Head of caudate nucleus (tissue), 42 donors: ENCODE measurements at places on chromosomes 2 and 18.
A peak's percentile ranks its signal among the peaks of the same experiment; 100 is the strongest.

GRCh38 chr2:7572450-7572849 lies 655.2 kb downstream of the RNF144A start:
- DNase-seq: peak; percentile 20

DNA sequence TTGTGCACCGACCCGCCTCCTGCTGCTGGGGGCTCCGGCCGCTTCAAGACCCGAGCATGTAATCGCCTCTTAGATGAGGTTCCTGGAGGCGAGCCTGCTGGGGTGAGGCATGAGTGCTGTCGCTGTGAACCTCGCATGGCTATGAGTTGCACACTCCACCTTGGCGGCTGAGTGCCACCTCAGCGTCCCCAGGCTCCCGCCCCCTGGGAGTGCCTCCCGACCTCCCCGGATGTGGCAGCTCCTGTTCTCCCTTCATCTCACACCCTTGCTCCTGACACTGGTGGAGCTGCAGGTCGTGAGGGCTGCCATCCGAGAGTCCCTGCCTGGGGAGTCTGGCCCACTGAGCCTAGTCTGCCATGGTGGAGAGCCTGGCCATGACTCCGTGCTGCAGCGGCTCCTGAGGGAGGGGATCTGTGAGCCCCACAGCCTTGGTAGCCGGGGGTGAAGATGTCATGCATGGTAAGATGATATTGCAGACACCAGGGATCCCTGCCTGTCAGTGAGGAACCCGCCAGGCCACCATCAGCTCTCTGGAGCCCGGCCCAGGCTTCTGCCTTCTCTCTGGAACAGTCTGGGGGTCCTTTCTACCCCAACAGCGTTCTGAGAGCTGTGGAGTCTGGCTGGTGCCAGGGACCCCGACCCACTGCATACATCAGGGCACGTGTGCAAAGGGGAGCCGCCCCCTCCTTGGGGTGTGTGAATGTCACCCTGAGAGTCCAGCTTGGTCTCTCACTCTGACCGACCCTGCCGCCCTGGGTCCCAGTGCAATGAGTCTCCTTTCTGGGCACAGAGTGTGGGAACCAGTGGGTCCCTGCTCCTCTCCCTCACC lies 61.6 kb upstream of the HS6ST1 start:
- no peak for DNase-seq

DNA sequence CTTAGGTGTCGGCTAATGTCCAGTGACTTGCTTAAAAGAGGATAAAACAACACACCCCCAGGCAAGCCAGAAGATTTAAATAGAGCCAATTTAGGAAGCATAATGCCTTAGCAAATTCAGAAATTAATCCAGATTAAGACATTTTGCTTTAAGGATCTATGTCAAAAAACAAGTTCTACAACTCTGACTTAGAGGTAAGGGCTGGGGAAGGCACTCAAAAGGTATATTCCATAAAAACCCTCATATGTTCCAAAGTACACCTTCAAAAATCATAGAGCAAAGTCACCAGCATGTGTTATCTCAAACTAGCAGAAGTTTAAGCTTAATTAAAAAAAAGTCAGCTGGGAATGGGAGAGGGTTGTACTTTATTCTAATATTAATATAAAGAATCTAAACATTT lies 206.4 kb downstream of the NOL4 start:
- no peak for DNase-seq

DNA sequence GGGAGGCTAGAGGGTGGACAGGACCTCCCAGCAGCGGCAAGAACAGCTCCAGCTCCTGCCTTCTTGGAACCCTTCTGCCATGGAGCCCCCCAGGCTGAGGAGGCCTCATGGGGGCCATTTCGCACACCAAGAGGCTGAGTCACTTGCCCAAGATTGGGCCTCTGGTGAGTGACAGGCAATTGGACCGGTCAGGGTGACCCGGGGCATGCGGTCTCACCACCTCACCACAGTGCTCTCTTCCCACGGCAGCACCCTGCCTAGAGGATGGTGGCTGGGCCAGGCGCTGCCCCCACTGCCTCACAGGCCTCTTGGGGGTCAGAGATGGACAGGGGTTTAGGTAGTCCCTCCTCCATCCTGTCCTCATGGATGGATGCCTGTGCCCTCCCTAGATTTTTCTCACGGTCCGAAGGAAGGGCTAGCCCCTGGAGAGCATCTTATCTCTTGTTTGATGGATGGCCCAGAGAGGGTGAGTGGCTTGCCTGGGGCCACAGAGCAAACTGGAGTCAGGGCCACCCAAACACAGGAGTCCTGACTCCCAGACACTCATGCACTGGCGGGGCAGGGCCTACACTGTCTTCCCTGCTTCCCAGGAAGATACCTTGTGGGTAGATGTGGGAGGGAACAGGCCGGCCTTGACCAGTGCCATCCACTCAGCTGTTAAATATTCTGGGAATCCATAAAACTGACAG lies 119.2 kb downstream of the INHBB start:
- DNase-seq: no peak

DNA sequence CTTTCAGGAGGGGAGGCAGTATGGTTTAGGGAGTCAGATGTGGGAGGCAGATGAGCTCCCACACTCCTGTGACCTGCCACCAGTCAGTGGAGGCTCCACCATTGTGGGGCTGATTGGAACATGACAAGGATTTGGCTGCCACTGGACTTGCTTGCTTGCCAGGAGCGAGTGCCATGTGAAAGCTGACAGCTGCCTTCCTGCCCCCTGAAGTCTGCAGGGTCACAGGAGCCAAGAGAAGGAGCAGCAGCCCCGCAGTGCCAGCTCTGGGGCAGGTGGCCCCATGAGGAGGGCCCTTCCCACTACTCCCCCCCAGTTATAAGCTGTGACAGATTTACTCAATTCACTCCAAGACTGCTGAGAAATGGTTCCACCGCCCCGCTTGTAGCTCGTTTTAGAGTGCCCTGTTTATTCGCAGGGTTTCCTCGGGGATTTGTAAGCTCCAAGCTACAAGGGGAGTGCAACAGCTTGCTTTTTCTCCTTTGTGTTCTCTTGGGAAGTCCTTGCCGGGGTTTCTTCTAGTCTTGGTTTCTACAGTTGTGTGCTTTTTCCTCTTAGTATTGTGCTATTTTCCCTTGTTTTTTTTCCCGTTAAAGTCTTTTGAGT lies 414.3 kb downstream of the MEIS1 start:
- DNase-seq: no peak

- peak; percentile 78 for DNase-seq
Observed at GRCh38 chr2:237968048-237968862, 1.4 kb downstream of the UBE2F start.

GRCh38 chr2:38174131-38174530 lies 98.2 kb upstream of the CYP1B1 start:
- DNase-seq: no peak

DNA sequence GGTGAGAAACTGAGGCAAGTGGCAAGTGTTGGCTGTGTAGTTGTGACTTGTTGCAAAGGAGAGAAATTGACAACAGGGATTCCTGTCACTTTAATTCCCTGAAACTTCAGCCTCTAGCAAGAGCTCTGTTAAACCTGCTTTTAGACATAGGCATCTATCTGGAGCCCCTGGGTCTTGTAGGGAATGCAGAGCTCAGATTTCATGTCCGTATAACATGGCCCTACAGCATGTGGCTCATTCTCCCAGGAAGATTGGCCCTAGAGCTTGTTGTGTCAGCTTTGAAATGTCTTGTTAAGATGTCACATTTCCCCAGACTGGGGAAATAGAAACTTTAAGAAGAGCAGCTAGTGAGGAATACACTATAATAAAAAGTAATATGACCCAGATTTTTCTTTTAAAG lies 115.8 kb downstream of the POLE4 start:
- no peak for DNase-seq

DNA sequence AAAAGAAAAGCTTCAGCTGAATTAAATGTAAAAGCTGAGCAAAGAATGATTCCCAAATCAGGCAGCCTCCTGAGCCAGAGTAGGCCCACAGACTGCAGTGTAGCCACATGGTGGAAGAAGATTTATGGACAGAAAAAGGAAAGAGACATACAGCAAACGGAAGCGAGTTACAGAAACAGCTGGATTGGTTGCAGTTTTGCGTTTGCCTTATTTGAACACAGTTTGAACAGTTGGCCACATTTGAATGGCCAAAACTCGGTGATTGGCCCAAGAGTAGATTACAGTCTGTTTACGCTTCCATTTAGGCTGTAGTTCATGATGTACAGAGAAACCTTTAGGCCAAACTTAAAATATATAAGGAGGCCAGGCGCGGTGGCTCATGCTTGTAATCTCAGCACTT lies 35.1 kb downstream of the SH2D6 start:
- DNase-seq: no peak

GRCh38 chr18:45320724-45321123 lies 294.6 kb upstream of the SLC14A2 start:
- DNase-seq: no peak
